Fibroblast of pulmonary artery (primary cell): ENCODE measurements at places on chromosomes 3 and 15.

DNA sequence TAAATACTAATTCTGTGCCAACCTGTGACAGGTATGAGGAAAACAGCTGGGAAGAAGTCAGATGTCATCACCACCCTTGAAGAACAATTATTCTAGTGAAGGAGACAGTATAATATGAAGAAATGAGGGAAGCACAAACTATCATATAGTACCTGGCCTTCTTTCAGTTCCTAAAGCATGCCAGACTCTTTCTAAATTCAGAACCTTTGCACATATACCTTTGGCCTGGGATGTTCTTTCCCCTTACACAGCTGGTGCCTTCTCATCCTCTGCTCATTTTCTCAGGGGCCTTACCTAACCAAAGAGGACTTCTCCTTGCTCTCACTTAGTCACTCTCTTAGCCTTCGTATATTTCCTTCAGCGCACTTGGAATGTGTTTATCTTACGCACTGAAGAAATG is 19.0 kb downstream of the ATOSA start:
- no peak for DNase-seq

GRCh38 chr3:135240426-135240825 is 445.4 kb downstream of the EPHB1 start:
- no peak for DNase-seq

- no peak for DNase-seq
These were observed 768.7 kb downstream of the TBL1XR1 start for GRCh38 chr3:176428552-176428951.

- DNase-seq = no peak
These were observed 37.9 kb downstream of the TNK2 start for GRCh38 chr3:195870442-195870841.

DNA sequence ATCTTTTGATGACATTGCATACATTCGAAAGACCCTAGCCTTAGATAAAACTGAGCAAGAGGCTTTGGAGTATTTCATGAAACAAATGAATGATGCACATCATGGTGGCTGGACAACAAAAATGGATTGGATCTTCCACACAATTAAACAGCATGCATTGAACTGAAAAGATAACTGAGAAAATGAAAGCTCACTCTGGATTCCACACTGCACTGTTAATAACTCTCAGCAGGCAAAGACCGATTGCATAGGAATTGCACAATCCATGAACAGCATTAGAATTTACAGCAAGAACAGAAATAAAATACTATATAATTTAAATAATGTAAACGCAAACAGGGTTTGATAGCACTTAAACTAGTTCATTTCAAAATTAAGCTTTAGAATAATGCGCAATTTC is 16.7 kb downstream of the KCNMB3 start:
- DNase-seq = peak; percentile 25

- DNase-seq = no peak
These were observed 367.6 kb downstream of the UNC13C start for GRCh38 chr15:54345827-54346226.

DNA sequence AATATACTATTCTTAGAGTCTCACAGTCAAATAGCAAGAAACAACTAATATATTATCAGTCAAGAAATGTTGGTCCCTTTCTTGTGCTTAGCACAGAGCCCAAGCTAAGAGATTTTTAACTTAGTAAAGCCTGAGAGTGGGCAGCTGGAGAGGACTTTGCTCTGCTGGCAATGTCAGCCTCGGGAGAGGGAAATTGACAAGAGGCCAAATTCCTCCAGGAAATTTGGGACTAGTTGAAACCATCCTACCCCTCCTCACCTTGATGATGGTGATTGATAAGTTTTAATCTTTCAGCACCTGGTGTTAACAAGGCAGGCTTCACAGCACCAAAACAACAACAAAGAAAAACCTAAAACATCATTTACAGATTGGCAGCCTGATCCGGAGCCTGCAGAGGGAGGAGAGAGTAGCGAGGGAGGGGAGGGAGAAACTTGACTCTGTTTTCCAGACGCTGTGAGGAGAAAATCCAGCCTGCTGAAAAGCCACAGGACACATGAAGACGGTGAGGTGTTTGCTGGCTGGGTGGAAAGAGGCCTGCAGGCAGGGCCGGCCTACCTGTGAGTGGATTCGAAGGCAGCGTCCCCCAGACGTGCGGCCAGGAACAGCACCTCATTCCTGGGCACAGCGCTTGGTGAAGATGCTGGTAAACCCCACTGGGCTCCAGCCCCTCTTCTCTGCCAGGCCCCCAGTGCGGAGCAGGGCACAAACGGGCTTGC is 150.9 kb downstream of the LRRC28 start:
- no peak for DNase-seq

- no peak for DNase-seq
These were observed 19.5 kb downstream of the ADAMTSL3 start for GRCh38 chr15:83673385-83673784.
